Stimulated activated CD4-positive, alpha-beta T cell treated with anti-CD3 and anti-CD28 coated beads, Interleukin-1b, Interleukin-23, amount 100 ng/mL, for 4 hours (primary cell): ENCODE measurements at places on chromosomes 11 and 22.

GRCh38 chr11:77308838-77309237 lies 7.4 kb upstream of the GDPD4 start:
- DNase-seq = no peak

DNA sequence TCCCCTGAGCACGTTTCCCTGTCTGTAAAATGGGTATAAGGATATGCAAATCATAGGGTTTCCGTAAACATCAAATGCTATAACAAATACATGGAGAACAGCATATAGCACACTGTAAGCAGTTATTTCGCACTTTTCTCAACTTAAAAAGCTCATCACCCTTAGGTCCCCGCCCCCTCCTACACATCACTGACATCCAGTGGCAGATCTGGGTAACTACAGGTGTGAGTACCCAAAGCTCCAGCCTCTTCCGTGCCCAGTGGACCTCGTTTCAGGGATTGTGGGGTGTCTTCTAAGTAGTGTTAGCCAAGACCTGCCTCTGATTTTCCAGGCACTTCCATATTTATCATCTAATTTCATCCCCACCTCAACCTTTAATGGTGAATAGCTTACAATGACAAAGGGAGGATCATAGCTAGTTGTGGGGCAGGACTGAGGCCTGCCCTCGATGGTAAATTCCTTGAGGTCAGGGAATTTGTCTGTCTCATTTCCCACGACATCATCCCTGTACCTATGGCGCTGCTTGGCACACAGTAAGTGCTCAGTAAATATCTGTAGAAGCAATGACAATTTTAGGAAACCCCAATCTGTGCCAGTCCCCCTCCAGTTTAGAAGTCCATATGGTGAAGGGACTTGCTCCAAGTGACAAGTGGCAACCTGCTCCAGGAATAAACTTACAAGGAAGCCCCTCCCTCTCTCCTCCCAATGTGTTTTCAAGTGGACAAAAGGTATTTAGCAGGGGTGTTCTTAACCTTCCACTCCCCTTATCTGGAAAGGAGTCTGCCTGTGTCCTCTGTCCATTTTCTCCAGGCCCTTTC lies 340.5 kb downstream of the TENM4 start:
- no peak for DNase-seq

GRCh38 chr22:38707346-38707745 lies 1.6 kb downstream of the GTPBP1 start:
- no peak for DNase-seq

DNA sequence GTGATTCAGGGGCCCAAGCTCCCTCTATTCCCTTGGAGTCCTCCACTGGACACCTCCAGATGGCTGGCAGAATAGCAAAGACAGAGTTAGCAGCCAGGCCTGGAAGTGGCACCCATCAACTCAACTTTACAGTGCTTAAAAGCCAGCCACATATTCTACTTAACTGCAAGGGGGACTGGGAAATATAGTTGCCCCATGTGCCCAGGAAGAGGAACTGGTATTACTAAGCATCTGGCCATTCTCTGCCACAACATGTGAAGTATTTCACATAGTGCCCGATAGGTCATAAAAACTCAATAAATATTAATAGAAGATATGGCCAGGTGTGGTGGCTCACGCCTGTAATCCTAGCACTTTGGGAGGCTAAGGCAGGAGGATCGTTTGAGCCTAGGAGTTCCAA lies 5.5 kb upstream of the IL10RA start:
- no peak for DNase-seq

DNA sequence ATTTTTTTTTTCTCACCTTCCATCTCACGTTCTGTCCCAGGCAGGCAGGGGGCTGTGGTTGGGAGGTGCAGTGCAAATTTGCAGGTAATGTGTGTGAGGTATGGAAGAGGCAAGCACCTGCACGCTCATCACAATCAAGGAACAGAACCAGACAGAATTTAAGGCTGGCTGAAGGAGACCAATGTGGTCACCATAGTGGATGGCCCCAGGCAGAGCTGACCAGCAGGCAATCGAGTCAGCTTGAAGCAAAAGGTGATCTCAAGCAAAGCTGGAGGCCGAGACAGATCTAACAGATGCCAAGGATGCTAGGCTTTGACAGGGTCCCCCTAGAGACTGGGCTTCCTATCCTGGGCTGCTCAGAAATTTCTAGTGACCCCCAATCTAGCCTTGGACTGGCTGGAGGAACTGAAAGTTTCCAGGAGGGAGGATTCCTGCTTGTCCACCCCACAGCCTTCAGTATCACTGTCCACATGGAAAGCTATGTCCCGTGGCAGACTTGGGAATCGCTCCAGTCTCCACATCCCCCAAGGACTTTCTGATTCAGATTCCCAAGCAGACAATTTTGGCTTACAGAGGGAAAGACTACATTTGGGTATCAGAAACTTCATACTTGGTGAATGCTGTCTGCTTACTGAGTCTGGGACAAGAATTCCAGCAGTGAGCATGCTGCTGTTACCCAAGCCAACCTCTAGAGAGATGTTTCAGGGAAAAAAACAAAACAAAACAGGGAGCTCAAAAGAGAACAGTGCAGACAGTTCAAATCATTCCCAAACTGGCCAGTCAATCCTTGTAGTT lies 9.0 kb upstream of the MICAL3 start:
- DNase-seq = no peak

- DNase-seq = no peak
Observed at GRCh38 chr11:129960216-129961214, 42.1 kb downstream of the PRDM10 start.

- DNase-seq = no peak
Observed at GRCh38 chr11:75077316-75077715, 19.4 kb downstream of the OR2AT4 start.

- no peak for DNase-seq
Observed at GRCh38 chr22:20013382-20013871, 3.2 kb downstream of the ARVCF start.
